ENCODE measurements at places on chromosomes 6 and 20.

DNA sequence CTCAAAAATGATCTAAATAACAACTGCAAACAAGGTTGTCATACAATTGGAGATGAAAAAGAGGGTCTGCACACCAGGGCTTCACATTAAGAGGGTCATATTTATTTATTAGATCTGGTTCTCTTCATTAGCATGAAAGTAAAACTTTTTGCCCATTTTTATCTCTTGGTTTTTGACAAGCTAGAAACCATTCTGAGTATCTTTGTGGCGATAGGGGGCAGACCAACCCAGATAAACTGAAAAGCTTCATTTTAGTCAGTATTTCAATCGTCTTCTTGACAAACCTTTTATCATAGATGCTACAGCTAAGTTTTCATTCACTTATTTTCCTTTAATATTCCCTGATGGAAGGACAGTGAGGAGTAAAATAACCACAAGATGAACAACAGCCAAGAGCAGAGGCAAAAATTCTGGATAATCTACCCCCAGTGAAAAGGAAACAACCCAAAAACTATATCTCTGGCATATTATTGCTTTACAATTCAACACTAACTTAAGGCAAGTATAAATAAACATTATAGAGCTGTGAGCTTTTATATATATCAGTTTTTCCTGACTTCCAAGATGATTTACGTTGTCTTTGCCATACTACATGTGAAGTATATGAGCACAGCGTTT lies 45.2 kb downstream of the THEMIS start:
- no peak for DNase-seq

GRCh38 chr20:45405571-45406259 lies 2.4 kb upstream of the DBNDD2 start:
- no peak for DNase-seq

GRCh38 chr6:34114695-34115402 lies 31.0 kb downstream of the GRM4 start:
- DNase-seq: no peak

DNA sequence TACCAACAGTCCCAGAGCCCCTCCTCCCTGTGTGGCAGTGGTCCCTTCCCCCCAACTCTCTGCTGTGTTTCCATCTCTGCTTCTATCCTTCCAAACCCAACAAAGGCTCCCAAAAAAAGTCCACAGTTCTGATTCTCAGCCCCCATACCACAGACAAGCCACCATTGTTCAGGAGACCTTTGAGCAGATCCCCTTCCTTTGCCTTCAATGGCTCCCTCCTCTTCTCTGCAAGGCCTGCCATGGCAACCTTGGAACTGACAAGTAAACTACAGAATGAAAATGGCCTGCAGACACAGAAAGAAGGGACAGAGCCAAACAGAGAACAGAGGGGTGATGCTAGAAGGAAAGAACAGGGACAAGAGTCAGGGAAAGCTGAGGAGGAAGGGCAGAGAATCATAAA lies 23.2 kb downstream of the OR2H2 start:
- DNase-seq: no peak

GRCh38 chr20:46040902-46041535 lies 12.0 kb downstream of the SLC12A5 start:
- DNase-seq: no peak

DNA sequence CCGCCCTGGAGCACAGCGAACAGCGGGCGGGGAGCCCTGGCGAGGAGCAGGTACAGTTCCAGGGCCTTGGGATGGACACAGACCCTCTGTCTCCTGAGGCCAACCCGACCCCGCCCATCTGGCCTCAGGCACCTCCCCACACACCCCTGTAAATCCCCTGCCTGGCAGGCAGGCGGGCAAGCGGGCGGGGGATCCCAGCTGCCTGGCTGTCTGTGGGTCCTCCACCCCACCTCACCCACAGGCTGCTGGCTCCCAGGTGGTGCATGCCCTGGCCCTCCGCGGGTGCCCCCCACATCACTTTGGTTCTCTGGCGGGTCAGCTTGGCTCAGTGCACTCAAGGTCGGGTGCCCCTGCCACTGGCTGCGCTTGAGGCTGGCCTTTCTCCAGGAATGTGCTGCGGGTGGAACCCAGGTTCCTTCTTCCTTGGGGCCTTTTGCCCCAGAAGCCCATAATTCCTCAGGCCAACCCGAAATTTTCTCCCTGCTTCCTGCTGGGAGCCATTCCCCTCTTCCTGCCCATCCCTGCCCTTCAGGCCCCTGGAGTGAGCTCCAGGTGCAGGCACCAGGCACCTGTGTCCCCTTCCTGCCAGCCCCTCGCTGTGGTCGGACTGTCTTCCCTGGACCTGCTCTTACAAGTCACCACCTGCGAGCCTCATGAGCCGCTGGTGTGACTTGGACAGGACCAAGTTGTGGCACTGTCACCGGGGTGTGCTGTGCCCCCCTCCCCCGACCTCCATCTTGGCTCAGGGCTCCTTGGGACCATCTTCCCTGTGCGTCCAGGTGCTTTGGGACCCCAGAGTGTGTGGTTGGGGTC lies 5.3 kb upstream of the TNFRSF6B start:
- DNase-seq: no peak
